Left renal cortex interstitium (tissue), 4 donors: ENCODE measurements at places on chromosomes 2 and 18.

DNA sequence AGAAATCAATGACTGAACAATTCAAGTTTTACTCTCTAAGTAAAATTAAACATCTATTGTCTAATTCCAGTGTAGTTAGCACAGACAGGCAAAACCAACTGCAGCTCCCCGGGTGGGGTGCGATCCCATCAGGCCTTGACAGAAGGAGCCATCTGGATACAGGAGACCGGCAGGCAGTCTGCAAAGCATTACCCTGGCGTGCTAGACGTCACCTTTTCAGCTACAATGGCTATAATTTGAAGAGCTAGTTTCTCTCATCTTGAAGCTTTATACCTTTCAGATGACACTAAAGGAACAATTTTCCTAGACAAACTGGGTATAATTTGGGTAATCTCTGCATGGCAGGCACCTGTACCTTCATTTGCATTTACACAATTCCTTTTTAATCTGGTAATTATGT, 761.5 kb upstream of the SOX11 start:
- DNase-seq, result no peak

DNA sequence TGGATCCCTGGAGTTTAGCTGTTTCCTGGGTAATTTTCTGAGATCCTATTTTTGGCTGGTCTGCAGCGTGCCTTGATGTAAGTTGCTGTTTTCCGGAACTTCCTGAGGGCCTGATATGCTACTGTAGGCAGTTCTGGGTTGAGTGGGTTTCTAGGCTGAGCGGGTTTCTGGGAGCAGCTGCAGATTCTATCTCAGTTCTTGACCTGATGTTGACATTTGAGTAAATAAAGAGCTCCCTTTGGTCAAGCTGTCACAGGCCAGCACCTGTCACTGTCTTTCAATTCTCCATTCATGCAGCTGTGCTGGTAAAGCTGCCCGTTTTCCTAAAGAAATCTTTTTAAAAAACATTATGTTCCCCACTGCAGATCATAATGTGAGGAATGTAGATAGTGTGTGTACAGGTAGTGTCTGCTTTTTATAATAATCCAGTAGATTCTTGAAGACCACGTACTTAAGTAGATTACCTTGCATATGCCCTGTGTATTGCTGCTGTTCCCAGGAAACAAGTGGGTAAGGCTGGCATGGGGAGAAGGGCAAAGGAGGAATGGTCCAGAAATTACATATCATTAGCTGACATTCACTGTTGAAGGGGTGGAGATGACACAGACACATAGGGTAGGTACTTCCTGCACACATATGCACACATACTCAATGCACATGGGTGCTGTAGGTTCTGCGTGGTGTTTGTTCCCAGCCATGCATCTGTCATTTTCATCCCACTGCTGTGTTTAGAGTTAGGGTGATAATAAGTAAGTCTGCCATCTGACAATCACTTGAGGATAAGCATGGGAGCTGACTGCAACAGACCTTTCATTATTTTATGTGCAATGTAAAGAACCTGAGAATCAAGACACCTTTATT, 25.9 kb downstream of the CD28 start:
- no peak for DNase-seq

DNA sequence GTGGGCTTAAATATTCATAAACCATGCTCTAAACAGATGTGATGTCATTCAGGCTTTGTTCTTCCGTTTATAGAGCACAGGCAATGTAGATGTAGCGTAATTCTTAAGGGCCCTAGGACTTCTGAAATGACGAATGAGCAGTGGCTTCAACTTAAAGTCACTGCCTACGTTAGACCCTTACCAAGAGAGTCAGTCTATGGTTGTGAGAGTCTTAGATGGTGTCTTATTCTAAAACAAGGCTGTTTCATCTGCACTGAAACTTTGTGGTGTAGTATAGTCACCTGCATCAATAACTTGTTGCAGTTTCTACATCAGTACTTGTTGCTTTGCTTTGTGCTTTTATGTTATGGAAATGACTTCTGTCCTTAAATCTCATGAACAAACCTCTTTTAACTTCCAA, 56.0 kb downstream of the PIK3C3 start:
- no peak for DNase-seq

- DNase-seq, result no peak
Measured at GRCh38 chr2:106339132-106339531, 129.1 kb downstream of the RGPD3 start.

GRCh38 chr2:159617646-159618045, 1.3 kb upstream of the BAZ2B start:
- peak; percentile 63 for DNase-seq

GRCh38 chr2:202841090-202841867, 30.3 kb downstream of the ICA1L start:
- no peak for DNase-seq
